ENCODE measurements at places on chromosomes 13 and 19.

DNA sequence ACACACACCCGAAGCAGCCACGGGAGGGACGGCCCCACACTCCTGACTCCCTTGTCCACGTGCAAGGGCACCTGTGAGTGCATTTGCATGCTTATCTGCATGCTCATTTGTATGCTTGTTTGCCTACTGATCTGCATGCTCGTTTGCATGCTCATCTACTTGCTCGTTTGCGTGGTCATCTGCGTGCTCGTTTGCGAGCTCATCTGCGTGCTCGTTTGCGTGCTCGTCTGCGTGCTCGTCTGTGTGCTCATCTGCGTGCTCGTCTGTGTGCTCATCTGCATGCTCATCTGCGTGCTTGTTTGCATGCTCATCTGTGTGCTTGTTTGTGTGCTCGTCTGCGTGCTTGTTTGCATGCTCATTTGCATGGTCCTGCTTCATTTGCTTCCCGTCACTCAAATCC, 23.8 kb downstream of the SHC2 start:
- H3K27me3 ChIP-seq, result peaks cover 36% of the 10 kb centered on the region
- no peak for DNase-seq
- H3K4me1 ChIP-seq, result no peaks in the 10 kb centered on the region

DNA sequence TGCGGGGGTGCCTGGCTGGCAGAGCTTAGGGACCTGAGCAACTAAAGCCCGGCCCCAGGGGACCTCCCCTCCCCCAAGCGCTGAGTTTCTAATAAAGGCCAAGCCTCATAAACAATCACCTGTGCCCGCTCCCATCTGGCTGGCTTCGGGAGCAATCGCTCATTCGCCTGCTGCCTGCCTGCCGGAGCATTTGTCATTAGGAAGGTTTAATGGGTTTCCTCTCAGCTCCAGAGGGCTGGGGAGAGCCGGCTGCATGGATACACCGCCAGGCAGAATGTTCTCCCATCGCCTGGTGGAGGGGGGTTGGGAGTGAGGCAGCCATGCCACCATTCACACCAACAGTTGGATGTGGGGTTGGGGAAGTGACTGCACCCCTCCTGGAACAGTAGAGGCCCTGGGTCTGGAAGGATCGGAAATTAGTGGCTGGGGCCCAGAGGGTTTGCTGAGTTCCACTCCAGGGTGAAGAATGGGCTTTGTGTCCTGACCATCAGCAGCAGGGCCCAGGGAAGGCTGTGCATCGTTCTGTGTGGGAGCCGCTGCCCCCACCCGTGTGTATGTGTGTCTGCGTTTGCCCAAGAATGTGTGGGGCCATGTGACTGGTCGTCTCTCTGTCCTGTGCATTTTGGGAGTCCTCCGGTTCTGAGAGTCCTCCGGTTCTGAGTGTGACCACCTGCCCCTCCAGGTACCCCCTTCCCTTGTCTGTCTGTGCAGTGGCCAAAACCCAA, 15.3 kb downstream of the PIN1 start:
- no peak for DNase-seq
- H3K4me3 ChIP-seq, result no peak overlapping the region
- H3K27ac ChIP-seq, result no peak overlapping the region
- H3K27me3 ChIP-seq, result no peaks in the 10 kb centered on the region
- H3K4me1 ChIP-seq, result no peaks in the 10 kb centered on the region

GRCh38 chr19:54684527-54684926, 21.7 kb downstream of the LILRB4 start:
- H3K27ac ChIP-seq, result no peak overlapping the region
- H3K4me3 ChIP-seq, result no peak overlapping the region
- H3K36me3 ChIP-seq, result no peaks in the 10 kb centered on the region
- peaks cover 35% of the 10 kb centered on the region for H3K27me3 ChIP-seq

GRCh38 chr13:94176561-94176960, 302.9 kb downstream of the DCT start:
- H3K27ac ChIP-seq, result no peak overlapping the region
- H3K36me3 ChIP-seq, result no peaks in the 10 kb centered on the region
- no peak overlapping the region for H3K4me3 ChIP-seq
- peaks cover 4% of the 10 kb centered on the region for H3K4me1 ChIP-seq
- no peaks in the 10 kb centered on the region for H3K27me3 ChIP-seq
- DNase-seq, result no peak
